Fibroblast of pulmonary artery (primary cell): ENCODE measurements at places on chromosomes 6 and 20.

DNA sequence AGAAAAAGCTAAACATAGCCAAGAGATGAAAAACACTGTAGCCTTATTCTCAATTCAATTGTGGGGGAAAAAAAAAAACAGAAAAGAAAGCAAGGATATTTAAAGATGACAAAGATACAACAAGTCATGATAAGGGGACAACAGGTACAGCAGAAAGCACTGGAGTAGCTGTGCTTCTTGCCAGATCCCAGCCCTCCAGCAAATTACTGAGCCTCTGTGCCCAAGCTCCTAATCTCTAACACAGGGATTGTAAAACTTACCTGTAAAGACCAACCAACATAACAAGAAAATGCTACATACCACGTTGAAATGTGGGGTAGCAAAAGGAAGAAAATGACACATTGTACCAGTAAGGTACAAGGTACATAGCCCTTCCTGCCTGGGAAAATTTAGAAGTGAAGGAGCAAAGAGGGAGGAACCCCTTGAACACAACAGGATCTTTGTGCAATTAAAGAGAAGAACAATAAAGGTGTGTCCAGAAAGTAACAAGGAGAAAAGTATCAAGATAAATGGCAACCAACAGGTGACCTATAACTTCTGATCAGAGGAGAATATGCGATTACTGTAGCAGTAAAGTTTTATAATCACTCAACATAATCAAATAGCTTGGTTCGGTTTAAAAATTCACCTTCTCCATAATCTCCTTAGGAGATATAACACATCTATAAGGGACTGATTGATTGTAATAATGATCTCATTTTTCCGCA is 30.6 kb downstream of the PREP start:
- no peak for DNase-seq

GRCh38 chr6:9647071-9647445 is 767.8 kb downstream of the TFAP2A start:
- DNase-seq, result no peak

DNA sequence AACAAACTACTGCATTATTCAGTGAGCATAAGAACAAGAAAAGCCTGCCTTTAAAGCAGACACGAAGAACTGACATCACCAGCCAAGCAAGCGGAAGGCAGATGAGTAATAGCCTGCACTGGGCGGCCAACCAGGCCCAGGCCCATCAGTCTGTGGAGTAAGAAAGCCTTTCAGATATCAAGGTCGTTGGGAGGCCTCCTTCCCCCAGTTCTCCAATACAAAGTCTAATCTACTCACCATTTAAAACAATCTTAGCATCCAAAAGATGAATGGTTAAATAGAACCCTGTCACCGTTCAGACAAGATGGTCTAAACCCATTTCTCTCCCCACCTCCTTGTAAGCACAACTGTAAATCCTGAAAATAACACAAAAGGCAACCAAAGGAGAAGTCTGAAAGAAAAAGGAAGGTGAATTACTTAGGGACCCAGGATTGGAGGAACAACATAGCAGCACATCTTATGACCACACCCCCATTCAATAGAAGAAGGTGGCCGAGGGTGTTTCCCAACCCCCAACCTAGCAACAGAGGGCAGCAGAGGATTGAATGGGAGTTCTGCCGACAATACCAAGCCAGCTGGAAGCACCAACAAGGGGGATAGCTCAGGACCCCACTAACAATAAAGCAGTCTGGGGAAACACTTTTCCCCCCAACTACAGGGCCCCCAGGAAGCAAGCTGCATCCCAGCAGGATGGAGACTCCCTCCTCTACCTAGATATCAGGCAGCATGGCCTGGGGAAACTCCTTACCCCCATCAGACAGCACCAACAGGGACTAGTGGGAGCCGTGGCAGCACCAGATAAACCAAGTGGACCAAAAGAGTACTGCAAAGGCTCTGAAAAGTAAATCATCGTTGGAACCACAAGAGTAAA is 67.9 kb downstream of the ZHX3 start:
- DNase-seq, result peak; percentile 94

GRCh38 chr6:157758516-157759023 is 64.5 kb upstream of the SNX9 start:
- no peak for DNase-seq

GRCh38 chr6:149752600-149753373 is 3.2 kb downstream of the PCMT1 start:
- peak; percentile 7 for DNase-seq

- peak; percentile 20 for DNase-seq
Observed at GRCh38 chr6:130624046-130624445, 203.2 kb upstream of the SMLR1 start.

- DNase-seq, result no peak
Observed at GRCh38 chr6:18269253-18269652, 4.9 kb upstream of the DEK start.

DNA sequence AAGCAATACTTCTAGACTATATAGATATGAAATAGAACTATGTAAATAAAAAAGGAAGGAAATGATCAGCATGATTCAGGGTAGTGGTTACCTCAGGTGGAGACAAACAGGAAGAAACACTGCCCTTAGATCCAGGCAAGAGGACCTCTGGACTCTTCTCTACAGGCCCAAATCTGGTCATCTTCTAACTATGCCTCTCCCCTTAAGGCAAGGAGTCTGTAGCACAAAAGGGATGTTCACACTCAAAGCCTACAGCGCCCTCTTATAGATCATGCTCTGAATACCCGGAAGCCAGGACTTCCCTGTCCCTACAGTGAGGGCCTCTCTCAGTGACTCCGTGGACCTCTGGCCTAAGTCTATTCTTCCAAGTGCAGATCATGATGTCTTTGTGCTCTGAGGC is 30.4 kb upstream of the HIVEP2 start:
- no peak for DNase-seq

DNA sequence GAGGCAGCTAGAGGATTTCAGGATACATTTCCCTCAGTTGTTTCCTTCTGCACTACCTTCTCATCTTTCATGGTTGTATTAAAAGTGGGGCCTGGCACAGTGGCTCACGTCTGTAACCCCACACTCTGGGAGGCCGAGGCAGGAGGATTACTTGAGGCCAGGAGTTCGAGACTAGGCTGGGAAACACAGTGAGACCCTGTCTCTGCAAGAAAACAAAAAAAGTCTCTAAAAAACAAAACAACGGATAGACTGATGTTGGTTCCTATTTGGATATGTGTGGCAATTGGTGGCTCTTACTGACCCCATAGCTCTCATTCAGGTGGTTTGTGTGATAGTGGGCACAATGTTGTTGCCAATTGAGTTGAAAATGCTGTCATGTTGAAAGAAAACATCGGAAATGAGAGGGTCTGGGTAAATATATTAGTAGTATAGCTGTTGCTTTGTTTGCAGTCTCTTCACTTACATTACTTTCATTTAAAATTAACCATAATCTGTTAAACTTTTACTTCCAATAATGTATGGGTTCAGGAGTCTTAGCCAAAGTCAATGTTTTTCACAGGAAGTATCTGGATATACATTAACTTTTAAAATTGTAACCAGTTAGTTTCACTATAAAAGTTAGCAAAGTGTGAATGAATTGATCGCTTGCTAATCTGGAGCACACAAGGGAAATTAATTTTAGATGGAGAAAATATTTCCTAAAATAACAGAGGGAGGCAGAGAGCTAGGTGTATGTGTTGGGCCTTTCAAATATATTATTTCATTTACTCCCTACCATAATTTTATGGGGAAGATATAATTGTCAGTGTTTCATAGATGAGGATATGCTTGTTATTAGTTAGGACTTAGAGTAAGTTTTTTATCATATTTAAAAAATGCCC is 31.1 kb downstream of the UTRN start:
- no peak for DNase-seq

DNA sequence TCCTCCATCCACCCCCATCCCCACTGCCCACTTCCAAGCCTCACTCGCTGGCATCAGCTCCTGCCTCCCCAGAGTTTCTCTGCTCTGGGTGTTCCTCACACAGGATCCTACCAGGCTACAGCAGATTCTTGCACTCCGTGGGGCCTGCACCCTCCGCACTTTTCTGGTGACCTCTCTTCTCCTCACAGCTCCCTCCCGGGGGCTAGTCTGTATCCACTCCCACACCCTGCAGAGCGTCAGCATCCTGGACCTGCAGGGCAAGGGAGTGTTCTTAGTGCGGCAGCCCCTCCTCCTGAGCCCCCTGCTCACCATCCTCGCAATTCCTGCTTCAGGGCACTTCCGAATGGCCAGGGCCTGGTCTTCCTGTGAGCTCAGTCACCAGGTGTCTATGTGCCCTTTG is 224.2 kb downstream of the DLL1 start:
- no peak for DNase-seq

DNA sequence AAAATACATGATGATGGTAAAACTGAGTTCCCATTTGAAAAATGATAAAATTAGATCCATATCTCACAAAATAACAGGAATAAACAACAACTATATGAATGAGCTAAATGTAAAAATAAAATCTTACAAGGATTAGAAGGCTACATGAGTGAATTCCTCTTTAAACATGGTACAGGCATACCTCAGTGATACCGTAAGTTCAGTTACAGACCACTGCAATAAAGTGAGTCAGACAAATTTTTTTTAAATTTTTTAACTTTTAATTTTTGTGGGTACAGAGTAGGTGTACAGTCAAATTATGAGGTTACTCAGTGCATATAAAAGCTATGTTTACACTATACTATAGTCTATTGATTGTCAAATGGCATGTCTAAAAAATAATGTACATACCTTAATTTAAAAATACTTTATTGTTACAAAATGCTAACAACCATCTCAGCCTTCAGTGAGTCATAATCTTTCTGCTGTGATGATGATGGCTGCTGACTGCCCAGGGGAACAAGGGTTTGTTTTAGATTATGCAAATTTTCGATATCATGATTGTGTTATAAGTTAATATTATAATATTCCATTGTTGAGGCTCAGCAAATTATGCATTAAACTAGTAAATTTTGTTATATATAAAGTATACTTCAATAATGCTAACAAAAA is 222.8 kb upstream of the RUNX2 start:
- DNase-seq, result no peak

GRCh38 chr20:5191829-5192569 is 65.2 kb downstream of the CDS2 start:
- DNase-seq, result peak; percentile 88

DNA sequence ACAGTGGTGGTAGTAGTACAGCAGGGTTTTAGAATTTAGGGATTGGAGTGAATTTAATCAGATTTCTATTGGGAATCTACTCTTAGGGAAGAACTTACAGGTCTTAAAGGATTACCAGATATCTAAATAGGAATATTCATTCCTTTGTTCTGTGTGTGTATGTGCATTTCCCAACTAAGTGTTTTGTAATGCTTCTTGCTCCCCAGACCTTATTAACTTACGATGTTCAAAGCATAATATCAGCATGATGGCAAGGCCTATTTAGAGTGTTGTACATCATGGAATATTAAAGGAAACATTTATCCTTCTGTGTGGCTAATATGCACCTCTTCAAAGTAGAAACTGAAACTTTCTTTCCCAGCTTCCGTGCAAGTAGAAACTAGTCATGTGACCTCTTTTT is 133.9 kb downstream of the EPM2A start:
- no peak for DNase-seq

DNA sequence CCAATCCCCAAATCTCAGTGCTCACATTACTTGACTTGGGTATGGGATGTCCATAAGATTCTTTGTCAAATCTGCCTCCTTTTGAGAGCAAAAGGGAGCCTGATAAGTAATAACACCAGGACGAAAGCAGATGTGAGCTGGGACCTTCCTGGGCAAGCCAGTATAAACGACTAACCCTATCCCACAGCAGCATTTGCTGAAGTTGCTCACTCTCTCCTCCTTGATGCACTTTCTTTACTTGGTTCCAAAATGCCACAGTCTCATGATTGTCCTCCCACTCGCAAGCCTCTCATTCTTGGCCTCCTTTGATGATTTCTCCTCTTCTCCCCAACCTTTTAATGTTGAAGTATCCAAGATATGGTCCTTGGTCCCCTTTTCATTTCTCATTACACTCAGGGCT is 44.7 kb upstream of the TAGAP start:
- DNase-seq, result no peak

DNA sequence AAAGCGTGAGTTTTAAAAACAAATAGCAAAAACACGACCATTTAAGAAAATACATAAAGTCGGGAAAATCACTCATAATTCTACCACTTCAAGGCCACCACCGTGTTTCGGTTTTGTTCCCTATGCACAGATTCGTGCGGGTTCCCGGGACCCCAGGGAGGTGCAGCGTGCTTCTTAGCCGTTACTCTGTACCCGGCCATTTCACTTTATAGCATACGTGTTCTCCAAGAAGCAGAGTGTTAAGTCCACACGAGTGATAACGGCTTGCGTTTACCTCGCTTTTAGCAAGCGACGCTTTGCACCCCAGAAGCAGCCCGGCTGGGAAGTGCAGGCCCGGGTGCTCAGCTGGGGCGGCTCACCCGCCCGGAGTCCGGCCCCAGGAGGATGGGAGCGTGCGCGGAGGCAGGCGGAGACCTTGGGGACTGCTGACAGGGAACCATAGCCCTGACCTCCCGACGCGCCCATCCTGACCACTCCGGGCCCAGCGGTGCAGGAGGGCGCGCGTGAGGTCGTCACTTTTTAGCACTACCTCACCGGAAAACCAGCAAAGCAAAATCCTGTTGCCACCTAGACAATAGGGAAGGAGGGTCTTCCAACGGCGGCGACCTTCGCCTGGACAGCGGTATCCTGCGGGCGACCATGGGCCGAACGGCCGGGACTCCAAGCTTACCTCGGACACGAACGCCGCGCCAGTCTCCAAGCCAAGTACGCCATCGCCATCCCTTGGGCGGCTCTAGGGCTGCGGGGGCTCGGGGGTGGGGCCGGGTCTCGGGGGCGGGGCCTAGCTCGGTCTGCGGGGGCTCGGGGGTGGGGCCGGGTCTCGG is at the start of gene ECI2:
Gene ECI2 (minus strand): TSS at position 735 of the 824 bp plus-strand sequence. CDS start 15 bp downstream, at position 720.
- no peak for DNase-seq

GRCh38 chr20:59002874-59003399 is 4.1 kb downstream of the CTSZ start:
- no peak for DNase-seq

- DNase-seq, result no peak
Observed at GRCh38 chr20:42313704-42314103, 695.5 kb upstream of the CHD6 start.

DNA sequence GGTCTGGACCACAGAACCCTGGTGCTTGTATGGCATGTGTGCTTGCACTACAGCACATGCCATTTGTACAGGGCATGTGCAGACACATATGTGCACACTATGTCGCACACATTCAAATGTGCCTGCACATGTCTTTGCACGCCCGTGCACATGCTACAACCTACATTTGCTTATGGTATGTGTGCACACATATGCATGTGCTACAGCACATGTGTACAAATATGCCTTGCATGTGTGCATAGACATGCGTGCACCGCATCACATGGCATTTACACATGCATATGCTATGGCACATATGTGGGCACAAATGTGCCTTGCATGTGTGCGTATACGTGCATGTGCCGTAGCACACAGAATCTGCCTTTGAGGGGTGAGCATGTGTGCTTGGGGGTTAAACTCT is 90.5 kb downstream of the DHX35 start:
- no peak for DNase-seq

- DNase-seq, result no peak
Observed at GRCh38 chr6:139638179-139638941, 263.9 kb upstream of the CITED2 start.
